ENCODE measurements at places on chromosomes 13 and 19.
A peak's percentile ranks its signal among the peaks of the same experiment; 100 is the strongest.

DNA sequence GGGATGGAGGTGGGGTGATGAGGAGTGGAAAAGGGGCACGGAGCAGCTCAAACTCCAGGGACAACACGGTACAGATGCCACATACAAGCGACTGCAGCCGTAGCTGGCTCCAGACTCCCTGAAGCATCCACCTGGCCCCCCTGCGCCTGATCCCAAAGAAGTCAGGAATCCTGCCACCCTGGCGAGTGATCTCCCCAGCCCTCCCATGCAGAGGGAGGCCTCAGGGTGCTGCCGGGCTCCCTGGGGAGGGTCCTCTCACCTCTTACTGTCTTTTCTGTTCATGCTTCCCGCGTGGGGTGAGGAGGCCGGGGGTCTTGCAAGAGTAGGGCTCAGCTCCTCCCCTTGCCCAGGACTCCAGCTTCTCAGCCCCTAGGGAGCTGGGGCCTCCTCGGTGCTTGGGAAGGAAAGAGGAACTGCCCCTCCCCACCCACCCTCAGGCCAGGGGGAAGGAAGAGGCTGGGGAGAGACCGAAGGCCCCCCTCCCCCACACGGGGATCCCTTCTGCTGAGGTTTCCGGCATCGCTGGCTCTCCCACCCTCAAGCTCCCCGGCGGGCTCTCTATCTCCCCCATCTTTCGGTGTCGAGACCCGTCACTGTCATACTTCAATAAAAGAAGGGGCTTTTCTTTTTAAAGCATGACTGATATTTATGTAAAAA lies at the start of gene RASGRP4:
TSS of gene RASGRP4 (minus strand) at position 410 of the 657 bp plus-strand sequence. CDS start at position 282, 128 bp downstream.
- no peak for DNase-seq

DNA sequence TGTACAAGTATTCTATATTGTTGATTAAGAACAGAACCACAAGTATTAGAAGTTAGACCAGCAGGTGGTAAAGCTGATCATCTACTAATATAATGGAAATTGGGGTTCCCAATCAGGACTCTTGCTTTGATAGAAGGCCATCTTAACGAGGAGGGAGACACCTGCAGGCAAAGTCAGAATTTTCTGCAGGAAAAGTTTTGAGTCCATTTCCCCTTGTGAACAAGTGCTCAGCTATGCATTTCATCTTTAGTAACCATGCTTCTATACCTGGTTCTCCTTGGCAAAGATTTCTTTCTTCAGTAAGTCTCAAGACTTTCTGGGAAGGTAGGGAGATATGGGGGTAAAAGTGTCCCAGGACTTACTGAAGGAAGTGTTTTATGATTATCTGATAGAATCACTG lies 36.1 kb upstream of the USPL1 start:
- no peak for DNase-seq

- no peak for DNase-seq
Measured at GRCh38 chr13:32443111-32443510, 15.2 kb upstream of the N4BP2L1 start.

DNA sequence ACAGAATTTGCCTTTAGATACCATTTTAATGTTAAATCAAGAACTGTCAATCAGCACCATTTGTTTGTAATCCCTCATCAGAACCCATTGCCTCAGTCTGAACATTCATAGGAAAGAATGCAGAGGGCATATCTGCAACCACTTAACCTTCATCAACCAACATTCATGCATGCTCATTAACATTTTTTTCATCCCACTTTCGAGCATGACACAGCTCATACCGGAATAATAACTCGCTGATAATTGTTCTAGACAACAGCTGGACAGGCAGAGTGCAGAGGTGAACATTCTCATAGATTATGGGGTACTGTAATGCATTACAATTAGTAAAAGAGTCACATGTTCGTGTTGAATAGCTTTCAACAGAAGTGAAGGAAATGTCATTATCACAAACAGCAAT lies 216.8 kb downstream of the DIAPH3 start:
- no peak for DNase-seq

GRCh38 chr19:37991841-37992248 lies 84.8 kb downstream of the SIPA1L3 start:
- DNase-seq: no peak

DNA sequence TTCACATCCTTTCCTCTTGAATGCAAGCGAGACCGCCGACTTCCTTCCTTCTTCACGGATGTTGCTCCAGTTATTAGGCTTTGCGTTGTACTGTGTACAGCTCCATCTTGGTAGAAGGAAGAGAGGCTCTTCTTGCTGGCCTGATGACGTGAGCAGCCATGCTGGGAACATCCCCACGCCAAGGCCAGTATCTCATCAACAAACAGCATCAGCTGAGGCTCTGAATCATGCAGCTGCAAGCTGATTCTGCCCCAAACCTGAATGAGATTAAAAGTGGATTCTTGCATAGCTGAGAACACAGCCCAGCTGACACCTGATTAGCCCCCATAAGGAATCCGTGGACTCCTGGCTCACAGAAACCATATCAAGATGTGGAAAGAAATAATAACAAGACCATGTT lies 809.6 kb downstream of the EFNB2 start:
- DNase-seq: no peak

DNA sequence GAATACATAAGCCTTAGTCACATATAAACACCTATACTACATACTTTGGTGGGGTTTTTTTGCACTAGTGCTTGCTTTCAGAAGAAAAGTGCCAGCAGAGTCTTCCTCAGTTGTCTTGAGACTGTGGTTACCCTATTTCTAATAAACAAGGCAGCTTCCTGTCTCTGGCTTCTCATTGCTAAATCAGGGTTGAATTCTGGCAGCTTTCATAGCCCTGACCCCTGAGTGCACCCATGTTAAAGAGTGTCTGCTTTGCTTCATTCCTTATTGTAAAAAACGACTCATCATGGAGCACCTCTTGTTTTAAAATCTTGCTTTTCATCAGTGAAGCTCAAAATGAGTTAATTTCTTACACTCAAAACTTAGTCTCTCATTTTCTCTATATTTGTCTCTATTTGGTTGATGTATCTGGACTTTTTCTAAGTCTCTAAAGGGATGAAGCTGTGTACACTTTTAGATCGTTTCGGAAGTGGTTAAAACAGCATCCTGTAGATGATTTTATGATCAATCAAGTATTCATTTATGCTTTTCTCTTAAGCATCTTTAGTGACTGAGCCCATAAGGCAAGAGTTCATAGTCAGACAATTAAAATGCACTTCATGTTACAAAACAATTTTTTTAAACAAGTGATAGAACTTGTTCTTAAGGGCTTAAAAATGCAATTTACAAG lies 72.1 kb downstream of the KLF12 start:
- no peak for DNase-seq

DNA sequence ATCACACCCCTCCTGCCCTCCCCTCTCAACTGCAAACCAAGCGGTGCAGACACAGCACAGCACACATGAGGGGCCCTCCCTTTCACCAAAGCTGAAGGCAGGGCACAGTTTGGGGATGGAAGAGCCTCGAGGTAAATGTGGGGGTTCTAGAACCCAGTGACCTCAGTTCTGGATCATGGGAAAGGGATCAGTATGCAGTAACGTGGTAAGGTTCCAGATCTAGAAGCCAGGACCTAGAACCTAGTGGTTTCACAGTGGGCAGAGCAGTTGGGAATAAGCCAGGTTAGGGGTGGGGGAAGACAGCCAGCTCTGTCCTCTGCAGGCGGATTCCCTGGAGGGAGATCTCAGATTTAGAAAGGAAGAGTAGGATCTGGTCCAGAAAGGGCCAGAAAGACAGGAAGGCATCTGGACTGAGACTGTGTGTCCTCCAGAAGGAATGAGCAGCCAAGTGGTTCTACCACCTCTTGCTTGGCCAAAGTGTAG lies 3.1 kb downstream of the FTL start:
- no peak for DNase-seq

- DNase-seq: no peak
Measured at GRCh38 chr19:17968362-17968761, 1.5 kb downstream of the KCNN1 start.

GRCh38 chr13:73245246-73245645 lies 186.4 kb downstream of the KLF5 start:
- no peak for DNase-seq

- DNase-seq: no peak
Measured at GRCh38 chr13:37889820-37890219, 20.2 kb upstream of the TRPC4 start.

DNA sequence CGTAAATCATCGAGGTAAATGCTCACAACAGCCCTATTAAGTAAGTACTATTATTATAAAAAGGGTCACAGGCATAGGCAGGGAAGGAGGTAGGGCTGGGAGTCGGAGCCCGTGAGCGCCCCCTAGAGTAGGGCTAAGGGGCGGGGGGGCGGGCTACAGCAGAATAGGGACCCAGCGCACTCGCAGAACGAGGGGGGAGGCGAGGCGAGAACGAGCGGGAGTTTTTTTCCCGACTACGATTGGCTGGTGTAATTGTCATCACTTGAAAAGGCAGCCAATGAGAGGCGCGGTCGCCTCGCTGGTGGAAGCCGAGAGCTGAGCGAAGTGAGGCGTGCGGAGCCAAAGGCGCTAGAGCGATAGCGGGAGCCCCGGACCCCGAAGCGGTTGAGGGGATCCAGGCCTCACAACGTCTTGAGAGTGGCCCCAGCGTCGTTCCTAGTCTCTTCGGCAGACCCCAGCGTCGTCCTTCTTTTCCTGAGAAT lies 24.2 kb downstream of the KEAP1 start:
- DNase-seq: peak; percentile 59

GRCh38 chr13:72293206-72293605 lies 426.2 kb upstream of the DACH1 start:
- DNase-seq: no peak

DNA sequence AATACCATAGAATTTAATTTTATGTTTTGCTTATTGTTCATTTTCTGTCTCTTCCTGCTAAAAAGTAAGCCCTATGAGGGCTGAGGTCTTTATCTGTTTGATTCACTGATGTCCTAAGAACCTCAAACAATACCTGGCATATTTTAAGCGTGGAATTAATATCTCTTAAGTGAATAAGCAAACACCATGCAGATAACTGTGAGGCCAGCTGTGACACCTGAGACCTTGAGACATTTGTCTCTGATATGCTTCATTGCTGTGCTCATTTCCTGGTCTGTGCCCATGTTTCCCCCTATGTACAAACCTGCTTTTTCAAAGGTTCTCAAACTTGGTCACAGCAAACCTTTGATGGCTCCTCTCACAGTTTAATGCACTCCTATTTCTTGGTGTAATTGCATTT lies 254.6 kb downstream of the COG6 start:
- DNase-seq: no peak

DNA sequence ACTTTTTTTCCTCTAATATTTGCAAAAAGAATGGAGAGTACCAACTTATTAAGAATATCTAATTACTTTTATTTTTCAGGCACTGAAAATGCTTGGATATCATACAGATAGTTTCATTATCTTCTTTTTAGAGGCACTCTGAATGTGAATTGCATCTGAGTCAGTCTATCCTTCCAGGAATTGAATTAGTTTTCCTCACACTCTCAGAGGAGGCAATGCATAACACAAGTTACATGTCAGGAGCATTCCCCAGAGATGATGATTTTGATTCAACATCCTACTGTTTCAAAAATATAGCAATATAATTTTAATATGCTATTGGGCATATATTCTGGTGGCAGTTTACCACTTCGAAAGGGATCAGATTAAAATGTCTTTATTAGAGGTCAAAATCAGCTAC lies 1315.4 kb downstream of the PCDH9 start:
- no peak for DNase-seq

DNA sequence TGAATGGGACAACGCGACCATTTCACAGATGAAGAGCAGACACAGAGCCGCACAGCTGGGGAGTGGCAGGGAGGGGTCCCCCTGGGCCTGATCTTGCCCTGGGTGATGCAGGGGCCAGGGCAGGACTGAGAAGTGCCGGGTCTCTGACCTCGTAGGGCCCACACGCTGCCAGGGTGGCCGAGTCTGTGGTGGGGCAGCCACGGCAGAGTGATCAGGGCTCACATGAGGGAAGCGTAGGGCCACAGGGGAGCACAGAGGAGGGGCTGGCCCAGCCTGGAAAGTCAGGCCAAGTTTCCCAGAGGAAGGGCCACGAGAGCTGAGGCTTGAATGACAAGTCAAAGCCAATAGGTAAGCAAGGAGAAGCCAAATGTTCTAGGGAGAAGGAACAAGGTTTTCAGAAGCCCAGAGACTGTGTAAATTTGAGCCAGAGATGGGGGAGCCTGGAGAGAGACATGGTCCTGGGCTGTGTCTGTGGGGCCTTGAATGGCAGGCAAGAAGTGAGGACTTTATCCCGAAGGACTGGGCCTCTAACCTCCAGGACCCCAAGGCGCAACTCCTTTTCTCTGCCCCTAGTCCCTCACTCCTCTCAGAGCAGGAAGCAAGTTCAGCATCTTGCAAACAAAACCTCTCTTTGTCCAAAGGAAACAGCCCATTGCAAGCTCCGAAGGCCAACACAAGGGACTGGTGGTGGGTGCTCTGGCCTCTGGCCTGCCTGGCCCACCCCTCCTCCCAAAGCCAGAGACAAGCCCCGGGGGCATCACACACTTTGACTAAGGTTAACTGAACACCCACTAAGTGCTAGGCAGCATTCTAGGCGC lies 31.7 kb upstream of the FXYD3 start:
- no peak for DNase-seq

DNA sequence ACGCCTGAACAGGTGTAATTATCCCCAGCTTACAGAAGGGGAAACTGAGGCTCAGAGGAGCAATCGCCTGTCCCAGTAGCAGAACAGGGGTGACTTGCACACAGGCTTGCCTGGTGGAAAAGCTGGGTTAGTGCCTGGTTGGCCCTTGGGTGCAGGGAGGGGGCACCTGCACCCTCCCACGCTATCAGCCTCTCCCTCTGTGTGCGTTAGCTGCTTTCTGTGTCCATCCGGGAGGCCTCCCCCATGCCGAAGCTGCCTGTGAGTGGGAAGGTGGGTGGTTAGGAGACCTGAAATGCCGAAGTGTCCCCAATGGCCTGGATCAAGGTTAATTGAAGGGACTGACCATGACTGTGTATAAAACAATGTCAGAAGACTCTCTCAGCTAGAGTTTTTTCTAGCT lies 295.0 kb downstream of the ZNF536 start:
- no peak for DNase-seq

DNA sequence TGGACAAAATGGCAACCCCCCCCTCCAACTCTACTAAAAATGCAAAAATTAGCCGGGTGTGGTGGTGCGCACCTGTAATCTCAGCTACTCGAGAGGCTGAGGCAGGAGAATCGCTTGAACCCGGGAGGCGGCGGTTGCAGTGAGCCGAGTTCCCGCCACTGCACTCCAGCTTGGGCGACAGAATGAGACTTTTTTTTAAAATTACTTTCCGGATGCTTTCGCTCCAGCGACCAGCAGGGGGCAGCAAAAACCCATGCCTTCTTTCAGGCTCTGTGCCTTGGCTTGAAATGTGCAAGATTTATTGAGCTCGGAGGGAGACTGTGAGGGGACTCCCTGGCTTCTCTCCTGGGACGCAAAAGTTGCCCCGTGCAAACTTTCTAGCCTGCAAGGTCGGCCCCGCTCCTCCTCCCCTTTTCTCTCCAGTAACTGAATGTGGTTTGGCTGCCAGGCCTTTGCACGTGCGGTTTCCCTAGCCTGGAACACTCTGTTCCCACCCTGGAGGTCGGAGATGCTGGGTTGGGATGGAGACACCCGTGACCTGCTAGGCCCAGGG lies 61.4 kb upstream of the NFIC start:
- DNase-seq: peak; percentile 63

GRCh38 chr19:1411255-1412191 lies 4.1 kb downstream of the DAZAP1 start:
- DNase-seq: no peak

Measured in HTR-8/SVneo (cell line).